ENCODE measurements at places on chromosomes 4 and X.

DNA sequence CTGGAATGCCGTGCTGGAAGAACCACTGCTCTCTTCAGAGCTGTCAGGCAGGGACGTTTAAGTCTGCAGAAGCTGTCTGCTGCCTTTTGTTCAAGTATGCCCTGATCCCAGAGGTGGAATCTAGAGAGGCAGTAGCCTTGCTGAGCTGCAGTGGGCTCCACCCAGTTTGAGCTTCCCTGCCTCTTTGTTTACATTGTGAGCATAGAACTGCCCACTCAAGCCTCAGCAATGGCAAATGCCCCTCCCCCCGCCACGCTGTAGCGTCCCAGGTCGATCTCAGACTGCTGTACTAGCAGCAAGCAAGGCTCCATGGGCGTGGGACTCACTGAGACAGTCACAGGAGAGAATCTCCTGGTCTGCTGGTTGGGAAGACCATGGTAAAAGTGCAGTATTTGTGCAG, 34.8 kb upstream of the MUC7 start:
- no peak for DNase-seq

DNA sequence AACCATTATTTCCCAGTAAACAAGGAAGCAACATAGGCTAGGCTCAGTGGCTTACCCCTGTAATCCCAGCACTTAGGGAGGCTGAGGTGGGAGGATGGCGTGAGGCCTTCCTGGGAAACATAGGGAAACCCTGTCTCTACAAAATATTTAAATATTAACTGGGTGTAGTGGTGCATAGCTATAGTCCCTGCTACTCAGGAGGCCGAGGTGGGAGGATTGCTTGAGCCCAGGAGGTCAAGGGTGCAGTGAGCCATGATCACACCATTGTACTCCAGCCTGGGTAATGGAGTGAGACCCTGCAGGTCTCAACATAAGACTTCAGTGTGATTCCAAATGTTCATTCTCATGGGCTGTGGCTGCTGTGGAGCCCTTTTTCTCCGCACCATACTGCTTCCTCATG, 34.9 kb downstream of the FHDC1 start:
- no peak for DNase-seq

DNA sequence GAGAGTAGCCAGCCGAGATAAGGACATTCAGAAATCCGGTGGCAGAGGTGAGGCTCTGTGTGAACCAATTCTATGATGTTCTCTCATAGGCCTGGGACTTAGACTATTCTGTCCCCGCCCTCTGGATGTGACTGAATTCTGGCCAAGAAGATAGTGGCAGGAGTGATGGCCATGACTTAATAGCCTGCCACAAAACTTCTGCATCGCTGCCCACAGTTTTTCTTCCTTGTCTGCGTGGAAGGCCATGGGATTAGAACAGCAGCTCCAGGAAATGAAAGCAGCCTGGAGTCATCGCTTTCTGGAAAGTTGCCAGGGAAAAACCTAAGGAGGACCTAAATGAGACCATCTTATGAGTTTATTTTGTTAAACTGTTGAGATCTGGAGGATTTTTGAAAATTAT, 134.7 kb downstream of the F11 start:
- DNase-seq, result no peak

GRCh38 chr4:143054971-143055370, 129.7 kb upstream of the USP38 start:
- no peak for DNase-seq

DNA sequence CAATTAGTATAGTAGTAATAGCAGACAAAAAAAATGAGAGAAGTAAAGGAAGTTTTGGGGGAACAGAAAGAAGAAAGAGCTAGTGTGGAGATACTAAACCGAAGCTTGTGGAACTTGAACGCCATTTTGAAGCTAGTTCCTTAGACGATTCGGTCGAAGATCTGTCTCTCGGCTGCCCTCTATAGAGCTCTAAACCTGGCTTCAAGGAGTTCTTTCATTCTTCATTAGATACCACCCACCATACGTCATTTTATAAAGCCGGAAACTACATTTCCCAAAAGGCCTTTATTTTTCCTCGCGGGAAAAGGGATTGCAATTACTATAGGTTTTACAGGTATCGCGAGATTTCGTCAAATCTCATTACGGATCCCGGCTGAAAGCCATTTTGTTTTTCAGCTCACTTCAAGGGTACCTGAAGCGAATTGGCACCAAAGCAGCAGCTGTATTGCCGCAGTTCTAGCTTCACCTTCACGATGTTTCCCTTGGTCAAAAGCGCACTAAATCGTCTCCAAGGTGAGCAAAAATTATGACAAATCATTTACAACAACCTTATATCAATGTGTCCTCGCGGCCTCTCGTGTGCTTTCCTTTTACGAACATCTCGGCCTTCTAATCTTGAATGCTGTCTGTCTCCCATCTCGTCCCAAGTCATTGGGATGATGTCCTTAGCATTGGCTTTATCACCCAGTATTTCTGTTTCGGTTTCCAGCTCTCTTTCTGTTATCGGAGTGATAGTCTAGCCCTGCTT, at the start of gene COX7B:
Gene COX7B, plus strand, starts transcription at position 388 of the 748 bp plus-strand sequence. Its CDS starts 86 bp downstream, at position 474.
- DNase-seq, result no peak

DNA sequence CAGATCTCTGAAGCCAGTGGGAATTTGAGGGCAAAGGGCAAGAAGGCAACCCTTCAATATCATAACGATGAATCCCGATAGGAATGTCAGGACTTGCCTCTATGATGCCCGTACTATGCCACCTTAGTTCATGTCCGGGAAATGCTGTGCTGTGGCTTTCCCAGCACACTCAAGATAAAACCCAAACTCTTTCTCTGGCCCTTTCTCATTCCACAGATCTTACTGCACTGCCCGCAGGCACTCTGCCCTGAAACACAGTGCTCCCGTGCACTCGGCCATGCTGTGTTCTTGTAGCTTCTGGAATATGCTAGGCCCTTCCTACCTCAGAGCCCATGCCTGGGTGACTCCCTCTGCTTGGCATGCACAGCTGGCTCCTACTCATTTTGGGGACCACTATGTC, 26.3 kb downstream of the SORCS2 start:
- no peak for DNase-seq

DNA sequence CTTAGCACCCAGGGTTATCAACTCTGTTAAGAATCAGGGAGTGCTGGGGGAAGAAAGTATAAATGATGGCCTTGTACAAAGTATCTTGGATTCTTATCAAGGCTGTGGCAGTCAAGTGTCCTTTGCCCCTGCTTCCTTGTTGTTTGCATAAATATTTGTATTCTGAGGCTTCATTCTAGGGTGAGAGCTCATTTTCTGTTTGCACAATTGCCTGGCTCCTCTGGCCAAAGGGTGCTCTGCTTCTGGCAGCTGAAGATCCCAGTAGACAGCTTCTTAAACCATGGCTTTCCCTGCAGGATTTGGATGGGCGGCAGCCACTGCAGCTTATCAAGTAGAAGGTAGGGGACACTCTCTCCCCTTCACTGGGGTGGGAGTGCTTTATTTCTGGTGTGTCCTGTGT, at the start of gene GBA3:
Gene GBA3, plus strand, starts transcription at position 202 of the 400 bp plus-strand sequence.
- DNase-seq, result no peak

GRCh38 chr4:6408263-6408662, 64.2 kb downstream of the PPP2R2C start:
- no peak for DNase-seq

DNA sequence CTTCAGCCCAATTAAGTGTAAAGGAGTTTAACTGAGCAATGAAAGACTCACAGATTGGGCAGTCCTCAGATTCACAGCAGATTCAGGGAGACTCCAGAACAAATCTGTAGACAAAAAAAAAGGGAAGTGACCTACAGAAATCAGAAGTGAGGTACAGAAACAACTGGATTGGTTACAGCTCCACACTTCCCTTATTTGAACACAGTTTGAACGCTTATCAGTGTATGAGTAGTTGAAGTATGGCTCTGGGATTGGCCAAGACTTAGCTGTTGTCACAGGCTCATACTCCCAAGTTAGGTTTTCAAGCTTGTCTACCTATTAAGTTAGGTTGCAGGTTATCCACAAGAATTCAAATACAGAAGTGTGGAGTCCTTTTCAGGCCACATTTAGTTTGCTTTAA, 112.4 kb upstream of the ELOVL6 start:
- no peak for DNase-seq

DNA sequence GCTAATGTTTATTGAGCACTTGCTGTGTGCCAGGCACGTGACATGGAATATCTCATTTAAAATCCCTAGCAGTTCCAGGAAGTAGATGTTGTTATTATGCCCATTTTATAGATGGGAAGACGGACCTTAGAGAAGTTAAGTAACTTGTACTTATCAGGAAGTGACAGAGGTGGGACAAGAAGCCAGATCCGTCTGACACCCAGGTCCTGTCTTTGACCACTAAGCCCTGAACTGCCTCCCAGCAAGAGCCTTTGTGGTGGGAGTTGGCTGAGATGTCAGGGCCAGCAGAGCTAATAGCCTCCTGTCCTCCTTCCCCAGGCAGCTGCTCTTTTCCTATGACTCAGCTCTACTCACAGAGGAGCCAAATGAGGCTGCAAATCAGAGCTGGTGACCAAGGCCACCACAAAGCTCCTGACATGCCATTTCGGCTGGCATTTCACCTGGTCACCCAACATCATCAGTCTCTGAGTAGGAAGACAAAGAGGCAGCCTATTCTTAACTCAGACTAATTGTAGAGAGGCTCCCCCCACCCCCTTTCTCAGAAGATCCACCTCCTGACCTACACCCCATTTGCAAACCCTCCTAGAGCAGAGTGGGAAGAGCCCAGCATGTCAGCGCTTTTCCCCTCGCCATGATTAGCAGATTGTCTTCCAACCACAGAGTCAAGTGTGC, 175.1 kb upstream of the KIT start:
- DNase-seq, result no peak

DNA sequence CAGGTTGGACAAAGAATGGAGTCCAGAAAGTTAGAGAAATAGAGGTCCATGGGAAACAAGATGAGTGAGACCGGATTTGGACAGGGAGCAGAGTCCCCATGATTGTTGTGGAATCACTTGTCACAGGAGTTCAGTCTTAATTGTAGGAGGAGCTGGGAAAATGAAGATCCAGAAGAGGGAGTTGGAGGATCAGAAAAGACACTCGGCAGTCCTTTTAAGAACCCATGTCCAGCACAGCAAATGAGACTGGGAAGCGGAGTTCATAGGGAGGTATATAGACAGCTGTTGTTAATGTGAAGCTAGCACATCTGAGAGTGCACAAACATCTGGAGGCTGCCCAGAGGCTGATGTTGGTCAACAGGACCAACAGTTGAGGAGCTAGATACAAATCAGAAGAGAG, 111.4 kb upstream of the RXFP1 start:
- DNase-seq, result no peak

DNA sequence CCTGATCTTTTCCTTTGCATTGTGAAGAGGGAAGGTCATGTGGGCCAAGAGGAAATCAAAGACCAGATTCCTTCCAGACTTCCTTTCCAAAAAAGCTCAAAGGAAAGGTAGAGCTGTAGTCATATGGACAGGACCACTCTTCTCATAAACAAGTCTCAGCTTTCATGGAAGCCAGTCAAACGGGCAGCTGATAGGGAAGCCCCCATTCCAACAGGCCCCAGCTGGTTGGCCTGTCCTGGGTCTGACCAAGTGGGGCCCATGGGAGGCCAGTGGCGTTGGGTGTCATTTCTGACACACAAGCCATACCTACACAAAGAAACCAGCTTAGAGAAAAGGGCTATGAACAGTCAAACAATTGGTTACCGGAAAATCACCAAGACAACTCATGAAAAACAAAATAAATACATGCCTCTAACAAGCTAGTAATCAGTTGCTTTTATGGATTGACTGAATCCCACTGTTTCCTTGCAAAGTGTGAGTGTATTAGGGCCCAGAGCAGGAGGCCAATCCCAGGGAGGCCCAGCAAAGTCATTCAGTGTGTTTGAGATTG, 149.6 kb upstream of the MAMLD1 start:
- no peak for DNase-seq

DNA sequence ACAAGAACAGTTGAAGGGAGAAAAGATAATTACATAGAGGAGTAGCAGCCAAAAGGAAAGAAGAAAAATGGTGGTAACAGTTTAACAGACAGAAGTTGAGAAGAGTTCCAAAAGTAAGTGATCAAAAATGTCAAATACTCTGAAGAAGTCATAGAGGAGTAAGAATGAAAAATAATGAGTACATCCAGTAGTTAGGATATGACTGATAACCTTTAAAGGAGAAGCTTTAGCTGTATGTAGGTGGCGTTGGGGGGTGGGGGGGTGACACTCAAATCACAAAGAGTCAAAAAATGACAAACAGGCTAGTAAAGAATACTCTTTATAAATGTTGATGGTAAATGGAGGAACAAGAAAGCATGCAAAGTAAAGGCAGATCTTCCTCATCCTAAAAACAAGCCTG, 40.6 kb downstream of the RAB33A start:
- DNase-seq, result peak; percentile 67

- DNase-seq, result no peak
These were observed 7.1 kb downstream of the TASL start for GRCh38 chrX:30570505-30570904.

DNA sequence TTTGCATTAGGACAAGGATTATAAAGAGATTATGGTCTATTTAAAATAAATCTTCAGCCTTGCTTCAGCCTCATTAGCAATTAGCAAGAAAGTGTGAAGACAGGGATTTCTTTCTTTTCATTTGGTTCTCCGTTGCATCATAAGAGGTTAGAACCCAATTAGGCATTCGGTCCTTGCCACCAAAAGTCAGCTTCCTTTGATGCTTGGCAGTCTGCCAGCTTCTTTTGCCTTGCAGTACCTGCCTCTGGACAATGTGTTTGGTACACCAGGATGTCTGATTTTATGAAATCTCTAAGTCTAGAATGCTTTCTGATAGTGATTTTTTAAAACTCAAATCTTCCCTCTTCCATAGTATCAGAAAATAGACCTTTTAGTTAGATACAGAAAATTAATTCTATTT, 12.4 kb downstream of the SMIM20 start:
- DNase-seq, result no peak

- DNase-seq, result no peak
These were observed 222.5 kb downstream of the CHIC1 start for GRCh38 chrX:73785493-73785892.

DNA sequence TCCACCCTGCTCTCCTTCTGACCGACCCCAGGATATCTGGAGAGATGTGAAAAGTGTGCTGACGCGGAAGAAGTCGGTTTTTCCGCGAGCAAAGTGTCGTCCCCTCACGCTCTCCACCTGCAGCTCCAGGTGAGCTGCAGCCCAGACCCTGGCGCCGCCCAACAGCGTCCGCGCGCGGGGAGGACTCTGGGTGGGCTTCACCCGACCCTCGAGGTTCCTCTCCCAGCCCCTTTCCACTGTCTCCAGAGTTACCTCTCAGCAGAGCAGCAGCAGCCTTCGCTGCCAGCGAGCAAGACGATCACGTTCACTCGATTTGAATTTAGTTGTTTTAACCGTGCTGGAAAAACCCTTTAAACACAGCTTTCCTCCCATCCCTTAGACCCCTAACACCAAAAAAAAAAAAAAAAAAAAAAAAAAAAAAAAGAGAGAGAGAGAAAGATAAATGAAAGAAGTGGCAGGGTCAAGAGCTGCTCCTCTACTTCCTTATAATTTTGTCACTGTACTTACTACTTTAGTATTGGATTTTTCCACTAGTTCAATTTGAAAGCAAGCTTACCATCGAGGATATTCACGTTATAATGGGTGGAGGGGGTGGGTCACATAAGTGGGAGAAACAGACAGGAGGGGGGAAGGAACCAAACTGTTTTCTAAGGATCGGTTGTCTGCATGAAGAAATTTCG, 758 bp upstream of the NR3C2 start:
- no peak for DNase-seq
